ENCODE measurements at places on chromosomes 6 and 20. TPM values are rescaled to one million over a fixed set of nuclear protein-coding genes. Genes with fewer than 3 reads are reported as not detected.

Gene FNDC11
- 1.2 TPM for polyA plus RNA-seq

Gene SGK2
- 44.9 TPM for polyA plus RNA-seq

Gene PRR18
- 0.20 TPM for polyA plus RNA-seq

Gene MOXD1
- polyA plus RNA-seq, result 193 TPM

Gene HLA-A
- polyA plus RNA-seq, result 202 TPM

Gene C20orf204
- polyA plus RNA-seq, result 0.89 TPM

Gene SLX4IP
- polyA plus RNA-seq, result 3.8 TPM

Gene LY6G6C
- polyA plus RNA-seq, result 0.74 TPM
